Vagina (tissue), 2 donors: ENCODE measurements at places on chromosomes 7 and 10.

DNA sequence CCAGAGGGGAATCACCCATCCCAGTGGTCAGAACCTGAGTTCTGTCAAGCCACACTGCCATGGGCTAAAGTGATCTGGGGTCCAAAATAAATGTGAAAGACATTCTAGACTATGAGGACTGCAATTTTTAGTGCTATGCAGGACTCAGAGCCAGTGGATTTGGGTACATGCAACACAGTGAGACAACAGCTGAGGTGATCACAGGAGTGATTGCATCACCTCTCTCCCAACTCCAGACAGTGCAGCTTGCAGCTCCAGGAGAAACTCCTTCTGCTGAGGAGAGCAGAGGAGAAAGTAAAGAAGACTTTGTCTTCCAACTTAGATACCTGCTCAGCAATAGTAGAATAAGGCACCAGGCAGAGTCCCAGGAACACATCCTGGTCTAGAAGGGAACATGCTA lies 682.0 kb upstream of the POT1 start:
- DNase-seq: no peak

DNA sequence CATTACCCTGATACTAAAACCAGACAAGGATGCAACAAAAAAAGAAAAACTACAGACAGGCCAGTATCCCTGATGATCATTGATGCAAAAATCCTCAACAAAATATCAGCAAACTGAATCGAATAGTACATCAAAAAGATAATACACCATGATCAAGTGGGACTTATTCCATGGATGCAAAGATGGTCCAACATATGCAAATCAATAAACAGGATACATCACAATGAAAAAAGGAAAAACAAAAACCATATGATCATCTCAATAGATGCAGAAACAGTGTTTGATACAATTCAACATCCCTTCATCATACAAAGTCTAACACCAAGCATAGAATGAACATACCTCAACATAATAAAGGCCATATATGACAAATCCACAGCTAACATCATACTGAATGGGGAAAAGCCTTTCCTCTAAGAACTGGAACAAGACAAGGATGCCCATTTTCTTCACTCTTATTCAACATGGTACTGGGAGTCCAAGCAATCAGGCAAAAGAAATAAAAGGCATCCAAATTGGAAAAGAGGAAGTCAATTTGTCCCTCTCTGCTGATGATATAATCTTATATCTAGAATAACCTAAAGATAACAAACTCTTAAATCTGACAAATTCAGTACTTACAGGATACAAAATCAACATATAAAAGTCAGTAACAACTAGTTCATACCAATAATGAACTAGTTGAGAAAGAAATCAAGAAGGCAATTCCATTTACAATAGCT lies 48.8 kb upstream of the ASAH2 start:
- DNase-seq: no peak

GRCh38 chr10:11742009-11742778 lies at the start of gene ECHDC3:
Gene ECHDC3 (plus strand): TSS chr10:11742382. CDS start chr10:11742577, 195 bp downstream.
- no peak for DNase-seq

- no peak for DNase-seq
Observed at GRCh38 chr7:33762151-33762910, 143.0 kb upstream of the BMPER start.

- DNase-seq: no peak
Observed at GRCh38 chr10:33248638-33249037, 85.8 kb downstream of the NRP1 start.
